ENCODE measurements at places on chromosomes 7 and 10. TPM values are rescaled to one million over a fixed set of nuclear protein-coding genes. Genes with fewer than 3 reads are reported as not detected.

DNA sequence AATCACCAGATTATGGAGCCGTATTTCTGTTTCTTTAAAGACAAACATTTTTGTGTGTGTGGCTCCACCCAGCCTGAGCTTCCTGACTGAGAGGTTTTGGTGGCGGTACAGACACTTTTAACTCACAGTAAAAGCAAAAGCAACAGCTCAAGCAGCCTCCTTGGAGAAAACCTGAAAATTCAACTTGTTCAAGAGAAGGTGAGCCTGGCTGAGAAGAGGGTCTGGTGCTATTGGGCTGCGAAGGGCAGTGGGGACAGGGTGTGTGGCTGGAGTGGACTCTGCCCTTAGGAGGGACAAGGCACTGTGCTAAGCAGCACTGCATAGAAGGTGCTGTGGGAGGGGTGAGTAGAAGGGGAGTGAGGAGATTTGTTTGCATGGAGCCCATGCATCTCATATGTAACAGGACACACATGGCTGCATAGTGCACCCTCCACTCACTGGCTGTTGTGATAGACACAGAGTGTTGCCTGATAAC lies at the start of gene GIMAP7:
TSS of gene GIMAP7 (plus strand) at position 125 of the 475 bp plus-strand sequence. CDS start 5,103 bp downstream, outside the sequence.
- DNase-seq = no peak

- no peak for DNase-seq
These were observed 1.0 kb downstream of the CACNA2D1 start for GRCh38 chr7:82442492-82443035.

Gene PON2
- 37.4 TPM for total RNA-seq

DNA sequence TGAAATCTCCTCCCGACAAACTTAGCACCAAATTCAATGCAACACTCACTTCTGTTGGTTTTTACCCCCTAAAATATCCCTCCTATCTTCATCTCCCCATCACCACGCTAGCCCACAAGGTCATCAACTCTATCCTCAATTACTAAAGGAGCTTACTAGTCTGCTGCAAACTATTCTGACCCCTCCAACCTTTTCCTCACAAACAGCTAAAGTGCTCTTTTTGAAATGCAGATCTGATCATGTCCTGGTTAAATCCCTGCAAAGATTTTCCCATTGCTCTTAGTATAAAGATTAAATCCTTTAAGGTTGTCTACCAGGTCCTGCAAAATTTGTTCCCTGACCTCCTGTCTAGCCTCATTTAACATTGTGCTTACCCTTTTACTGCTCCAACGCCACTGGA lies 8.6 kb downstream of the SGCE start:
- no peak for DNase-seq

Gene MAP3K8
- 6.7 TPM for total RNA-seq

DNA sequence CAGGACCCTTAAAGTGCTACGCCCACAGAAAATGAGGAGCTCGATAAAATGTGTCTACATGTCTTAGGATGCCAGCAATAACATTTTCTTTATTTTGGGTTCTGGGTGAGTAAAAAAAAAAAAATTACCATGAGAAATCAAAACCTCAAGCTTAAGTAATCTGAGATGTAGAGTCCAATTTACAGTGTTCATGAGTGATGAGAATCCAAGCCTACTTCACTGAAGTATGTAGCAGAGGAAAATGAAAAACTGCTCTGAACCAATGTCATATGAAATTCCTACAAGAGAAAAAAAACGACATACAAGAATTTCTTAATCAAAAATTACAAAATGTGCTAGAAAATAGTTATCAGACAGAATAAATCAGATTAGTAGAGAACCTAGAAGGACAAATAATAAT lies 274.4 kb downstream of the HTR7 start:
- no peak for DNase-seq

DNA sequence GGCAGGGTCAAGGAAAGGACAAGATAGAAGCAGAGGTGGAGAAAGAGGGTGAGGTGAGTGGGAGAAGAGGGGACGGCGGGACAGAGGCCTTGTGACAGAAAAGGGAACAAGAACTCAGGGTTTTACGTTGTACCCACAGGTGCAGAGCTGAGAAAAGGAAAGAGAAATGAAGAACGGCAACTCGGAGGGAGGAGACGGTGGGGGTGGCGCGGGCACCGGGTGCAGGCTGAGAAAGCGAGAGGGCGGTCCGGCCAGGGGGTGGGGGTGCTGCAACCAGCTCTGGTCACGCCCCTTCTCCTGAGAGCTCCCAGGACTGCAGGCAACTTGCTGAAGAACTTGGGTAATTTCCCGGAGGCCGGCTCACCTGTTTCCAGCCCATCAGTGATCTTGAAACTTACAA lies 65.3 kb downstream of the CARD11 start:
- no peak for DNase-seq

Gene SLC26A3
- not detected for total RNA-seq

DNA sequence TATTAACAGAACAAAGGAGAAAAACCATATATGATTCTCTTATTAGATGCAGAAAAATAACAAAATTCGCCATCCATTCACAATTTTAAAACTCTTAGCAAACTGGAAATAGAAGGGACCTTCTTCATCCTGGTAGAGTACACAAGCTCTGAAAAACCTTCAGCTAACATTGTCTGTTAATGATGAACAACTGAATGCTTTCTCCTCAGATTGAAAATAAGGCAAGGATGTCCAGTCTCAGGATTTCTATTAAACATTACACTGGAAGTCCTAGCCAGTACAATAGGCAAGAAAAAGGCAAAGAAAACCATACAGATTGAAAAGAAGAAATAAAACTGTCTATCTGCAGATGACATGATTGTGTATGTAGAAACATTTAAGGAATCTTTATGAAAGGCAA lies 16.0 kb upstream of the CCNY start:
- no peak for DNase-seq

- no peak for DNase-seq
These were observed 6.9 kb upstream of the LFNG start for GRCh38 chr7:2512713-2513112.

Gene PTPN20
- total RNA-seq = 14.3 TPM

Gene NANOS1
- 16.0 TPM for total RNA-seq

- DNase-seq = no peak
These were observed 685.3 kb upstream of the GALNT17 start for GRCh38 chr7:70446448-70447143.

DNA sequence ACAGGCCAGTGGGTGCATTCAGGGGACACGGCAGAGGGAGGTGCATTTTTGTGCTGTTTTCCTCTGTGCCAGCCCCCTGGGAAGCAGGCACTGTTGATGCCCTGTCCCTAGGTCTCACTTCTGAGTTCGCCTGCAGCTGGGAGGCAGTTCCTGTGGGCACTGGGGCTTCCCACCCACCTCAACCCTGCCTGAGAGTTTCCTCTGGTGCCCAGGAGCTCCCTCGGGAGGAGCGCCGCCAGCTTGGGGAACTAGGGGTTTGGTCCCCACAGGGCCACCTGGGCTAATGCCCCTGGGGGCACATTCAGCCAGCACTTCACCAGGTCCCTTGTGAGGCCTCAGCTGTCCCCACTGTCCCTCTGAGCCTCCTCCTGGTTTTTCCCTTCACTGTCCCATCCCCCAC lies 178.2 kb upstream of the RHEB start:
- DNase-seq = no peak

Gene ADAM8
- 2.0 TPM for total RNA-seq

- DNase-seq = no peak
These were observed 90.9 kb upstream of the STK17A start for GRCh38 chr7:43491984-43492383.

- DNase-seq = no peak
These were observed 2.8 kb downstream of the FAM20C start for GRCh38 chr7:195010-195829.

Gene ERVW-1
- not detected for total RNA-seq

DNA sequence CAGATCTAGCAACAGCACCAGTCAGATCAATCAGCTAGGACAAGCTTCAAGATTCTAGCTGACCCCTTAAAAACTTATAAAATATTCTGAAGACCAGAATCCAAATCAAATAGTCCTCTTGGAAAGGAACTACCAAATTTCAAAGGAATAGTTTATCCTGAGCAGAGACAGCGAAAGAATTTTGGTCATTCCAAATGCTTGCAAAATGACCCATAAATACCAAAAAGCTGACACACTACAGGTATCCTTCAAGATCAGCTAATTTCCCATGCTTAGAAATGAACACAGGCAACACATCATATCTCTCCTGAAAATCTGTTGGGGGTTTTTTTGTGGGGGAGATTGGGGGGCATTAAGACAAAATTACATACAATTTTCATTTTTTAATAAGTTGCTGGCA lies 78.8 kb downstream of the PDSS1 start:
- no peak for DNase-seq

Gene PPP1R9A
- total RNA-seq = 21.9 TPM

- DNase-seq = no peak
These were observed 336.0 kb downstream of the PLXNA4 start for GRCh38 chr7:132240262-132240661.

GRCh38 chr10:49616421-49617101 lies 2.7 kb downstream of the CHAT start:
- no peak for DNase-seq

All from Right ventricle myocardium inferior (tissue), 1 donor.